ENCODE measurements at places on chromosomes 6 and 20.

DNA sequence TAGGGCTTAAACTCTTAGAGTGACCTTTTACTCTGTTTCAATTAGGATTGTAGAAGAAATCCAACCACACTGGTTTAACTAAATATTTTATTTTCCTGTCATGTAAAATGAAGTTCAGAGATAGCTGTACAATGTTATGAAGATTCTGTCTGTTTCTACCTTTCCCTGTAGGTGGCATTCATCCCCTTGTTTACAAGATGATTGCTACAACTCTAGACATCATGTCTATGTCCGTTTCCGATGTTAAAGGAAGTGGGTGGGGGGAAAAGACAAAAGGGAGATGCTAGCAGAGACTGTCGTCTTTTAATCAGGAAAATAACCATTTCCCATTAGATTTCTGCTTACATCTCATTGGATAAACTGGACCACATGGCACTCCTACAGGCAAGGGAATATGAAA lies 30.9 kb upstream of the RIMS1 start:
- no peak for DNase-seq

GRCh38 chr6:8859501-8859900 lies 424.2 kb upstream of the SLC35B3 start:
- no peak for DNase-seq

DNA sequence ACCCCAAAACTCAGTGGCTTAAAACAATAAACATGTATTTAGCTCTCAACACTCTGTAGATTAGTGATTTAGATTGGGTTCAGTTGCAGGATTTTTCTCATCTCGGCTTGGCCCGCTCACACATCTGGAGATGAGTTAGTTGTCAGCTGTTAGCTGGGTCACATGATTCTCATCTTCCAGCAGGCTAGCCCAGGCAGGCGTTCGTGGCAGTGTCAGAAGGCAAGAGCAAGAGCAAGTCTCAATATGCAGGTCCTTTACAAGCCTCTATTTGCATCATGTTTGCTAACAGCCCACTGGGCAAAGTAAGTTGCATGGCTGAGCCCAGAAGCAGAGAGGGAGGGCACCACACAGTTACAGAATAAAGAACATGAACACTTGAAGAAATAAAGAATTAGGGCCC lies 83.6 kb upstream of the MYLIP start:
- no peak for DNase-seq

- DNase-seq, result no peak
Observed at GRCh38 chr6:167842457-167842856, 15.7 kb downstream of the AFDN start.

- DNase-seq, result no peak
Observed at GRCh38 chr6:71965404-71965803, 79.1 kb downstream of the RIMS1 start.

- no peak for DNase-seq
Observed at GRCh38 chr6:112245511-112246203, 8.7 kb downstream of the LAMA4 start.

GRCh38 chr20:48523191-48523995 lies 304.4 kb downstream of the PREX1 start:
- no peak for DNase-seq

DNA sequence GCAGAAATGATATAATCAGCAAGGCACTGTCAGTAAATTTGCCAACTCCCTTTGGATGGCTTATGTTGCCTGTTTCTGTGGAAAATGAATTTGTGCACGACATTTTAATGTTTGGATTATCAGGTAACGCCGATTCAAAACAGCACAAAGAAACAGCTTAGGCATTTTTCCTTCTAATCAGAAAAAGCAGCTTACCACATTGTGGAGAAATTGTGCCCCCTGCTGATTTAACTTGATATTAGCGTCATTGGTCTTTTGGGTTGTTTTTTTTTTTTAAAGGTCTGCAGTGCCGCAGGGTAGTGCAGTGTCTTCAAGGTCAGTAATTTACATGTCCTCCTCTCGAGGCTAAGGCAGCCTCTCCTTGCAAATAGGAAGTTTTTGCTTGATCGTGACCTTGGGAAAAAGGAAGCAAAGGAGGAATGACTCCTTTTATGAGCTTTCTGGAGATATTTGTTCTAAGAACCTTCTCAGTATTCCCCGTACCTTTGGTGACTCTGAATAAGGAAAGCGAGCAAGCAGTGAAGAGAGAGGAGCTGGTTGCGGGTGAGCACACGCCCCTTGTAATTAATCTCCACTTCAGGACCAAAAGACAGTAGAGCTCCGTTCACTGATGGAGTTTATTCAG lies 79.1 kb downstream of the ELOVL4 start:
- DNase-seq, result no peak

- DNase-seq, result no peak
Observed at GRCh38 chr6:105601541-105602236, 198.8 kb upstream of the PREP start.
